ENCODE measurements at places on chromosomes 11 and 22.
A peak's percentile ranks its signal among the peaks of the same experiment; 100 is the strongest.

DNA sequence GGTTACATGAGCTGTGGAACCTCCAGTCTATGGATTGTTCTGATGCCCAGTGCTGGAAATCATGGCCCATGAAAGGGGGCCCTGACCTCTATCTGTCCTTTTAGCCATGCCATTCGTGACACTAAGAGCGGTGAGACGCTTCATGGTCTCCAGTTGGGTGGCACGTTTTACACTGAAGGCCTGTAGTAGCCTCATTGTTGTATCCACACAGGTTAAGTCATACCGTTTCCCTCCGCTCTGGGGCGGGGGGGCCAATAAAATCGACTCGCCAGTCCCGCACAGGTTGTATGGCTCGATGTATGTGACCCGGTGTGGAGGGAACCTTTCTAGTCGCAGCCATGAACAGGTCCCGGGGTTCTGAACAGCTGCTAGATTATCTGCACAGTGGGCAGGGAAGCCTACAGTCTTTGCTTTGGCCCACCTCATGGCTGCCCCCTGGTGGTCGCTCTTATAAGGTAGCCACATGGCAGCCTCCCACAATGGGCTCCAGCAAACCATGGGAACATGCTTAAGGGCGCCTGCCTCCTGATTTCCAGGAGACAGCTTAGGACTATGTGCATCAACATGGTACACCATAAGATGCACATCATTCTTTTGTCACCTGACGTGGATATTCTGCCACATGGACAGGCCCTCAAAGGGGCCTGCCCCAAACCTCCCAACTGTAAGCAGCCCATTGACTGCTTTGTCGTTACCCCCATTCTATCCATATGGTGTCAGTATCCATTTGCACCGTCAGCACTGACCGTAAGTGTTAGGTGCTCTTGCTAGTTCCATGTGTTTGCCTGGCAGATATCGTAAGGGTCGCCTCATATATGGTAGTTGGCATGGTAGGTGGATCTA is 19.7 kb upstream of the APOL3 start:
- DNase-seq = peak; percentile 75

GRCh38 chr22:23062616-23063538 is 7.4 kb upstream of the GNAZ start:
- no peak for DNase-seq

DNA sequence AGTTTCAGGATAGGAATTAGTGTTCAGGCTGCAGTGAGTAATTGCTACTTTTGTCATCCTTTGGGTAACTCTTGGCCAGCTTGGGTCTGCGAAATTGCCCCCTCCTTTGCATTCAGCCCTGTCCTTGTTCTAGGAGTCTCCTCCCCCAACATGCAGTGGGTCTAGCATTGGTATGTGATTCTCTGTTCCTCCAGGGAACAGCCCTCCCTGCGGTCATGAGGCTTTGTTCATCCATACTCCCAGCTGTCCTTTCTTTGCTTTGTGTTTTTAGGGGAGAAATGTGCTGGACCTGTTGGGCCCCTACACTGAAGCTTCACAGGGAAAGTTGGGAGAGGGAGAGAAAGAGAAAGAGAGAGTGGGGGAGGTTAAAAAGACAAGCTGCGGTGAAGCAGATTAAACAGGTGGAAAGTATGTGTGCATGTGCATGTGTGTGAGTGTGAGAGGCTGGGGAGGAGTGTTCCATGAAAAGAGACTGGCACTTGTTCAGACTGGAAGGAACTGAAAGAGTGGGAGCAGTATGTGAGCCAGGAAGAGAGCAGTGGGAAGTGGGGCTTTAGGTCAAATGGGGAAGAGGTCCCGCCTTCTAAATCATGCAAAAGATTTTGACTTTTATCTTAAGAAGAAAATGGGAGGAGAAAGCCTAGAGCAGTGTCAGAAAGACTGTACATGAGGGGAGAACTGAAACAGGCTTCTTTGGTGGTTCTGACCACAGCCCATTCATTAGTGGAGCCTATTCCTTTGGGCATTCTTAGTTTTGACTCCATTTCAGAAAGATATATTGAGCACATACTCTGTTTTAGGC is 17.9 kb upstream of the SESN3 start:
- no peak for DNase-seq

- no peak for DNase-seq
Observed at GRCh38 chr11:38014405-38014804, 1416.4 kb upstream of the RAG2 start.

DNA sequence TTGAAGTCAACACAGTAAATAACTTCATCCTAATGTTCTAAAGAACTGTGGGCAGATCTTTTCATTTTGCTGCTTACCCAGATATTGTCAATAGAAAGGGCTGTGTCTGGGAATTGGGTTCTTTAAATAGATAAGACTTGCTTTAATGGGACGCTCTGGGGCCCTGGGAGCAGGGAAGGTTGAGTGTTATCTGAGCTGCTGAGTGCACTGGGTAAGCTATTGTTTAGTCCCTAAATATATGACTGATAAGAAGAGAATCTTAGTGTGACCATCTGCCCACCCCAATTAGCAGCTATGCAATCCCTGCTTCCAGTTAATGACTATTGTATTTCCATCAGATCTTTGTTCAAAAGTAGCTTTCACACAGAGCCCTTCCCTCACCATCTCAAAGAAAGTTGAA is 44.4 kb downstream of the ARHGAP42 start:
- DNase-seq = no peak

DNA sequence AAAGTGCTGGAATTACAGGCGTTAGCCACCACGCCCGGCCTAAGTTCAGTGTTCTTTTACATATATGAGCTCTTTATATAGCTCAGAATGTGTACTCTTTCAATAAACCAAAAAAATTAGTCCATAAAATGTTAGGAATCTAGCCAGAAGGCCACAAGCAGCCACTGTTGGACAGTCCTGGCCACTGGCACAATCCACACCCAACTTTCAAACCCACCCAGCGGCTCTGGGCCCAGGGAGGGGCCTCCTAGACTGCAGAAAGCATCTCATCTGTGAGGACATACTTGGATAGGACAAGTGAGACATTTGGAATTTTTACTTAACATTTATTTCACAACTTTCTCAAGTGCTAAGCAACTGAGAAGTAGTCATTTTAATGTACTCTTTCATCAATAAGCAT is 6.4 kb downstream of the PACSIN2 start:
- no peak for DNase-seq

DNA sequence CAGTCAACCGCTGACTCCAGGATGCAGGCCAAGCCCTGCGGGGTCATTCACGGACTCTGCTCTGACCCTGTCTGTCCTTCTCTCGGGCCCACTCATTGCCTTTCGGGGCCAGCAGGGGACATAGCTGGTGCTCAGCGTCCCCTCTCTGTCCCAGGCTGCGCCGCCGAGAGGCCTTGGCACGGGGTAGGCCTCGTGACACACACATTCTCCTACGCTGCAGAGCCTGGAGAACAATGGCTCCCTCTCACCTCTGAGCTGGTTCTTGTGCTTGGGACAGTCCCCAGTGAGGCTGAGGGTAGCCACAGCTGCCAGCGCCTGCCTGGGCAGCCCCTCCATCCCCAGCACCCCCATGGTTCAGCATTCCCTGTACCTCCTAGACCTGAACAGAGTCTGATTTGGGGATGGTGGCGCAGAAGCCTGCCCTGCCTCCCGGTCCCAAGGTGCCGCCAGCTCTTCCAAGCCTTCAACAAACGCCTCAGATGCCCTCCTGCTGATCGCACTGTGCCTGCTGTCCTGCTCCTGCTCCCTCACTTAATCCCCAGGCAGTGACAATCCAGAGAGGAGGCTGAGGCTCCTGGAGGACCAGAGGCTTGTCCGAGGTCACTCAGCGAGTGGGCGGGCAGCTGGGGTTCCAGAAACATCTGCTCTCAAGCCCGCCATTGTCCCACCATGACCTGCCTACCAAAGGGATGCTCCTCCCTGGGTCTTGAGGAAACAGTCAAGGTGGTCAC is 30.4 kb downstream of the DUSP8 start:
- no peak for DNase-seq

- DNase-seq = no peak
Observed at GRCh38 chr22:26634189-26634588, 12.4 kb downstream of the CRYBA4 start.

GRCh38 chr22:35627267-35628041 is 10.3 kb upstream of the MB start:
- peak; percentile 48 for DNase-seq

- DNase-seq = no peak
Observed at GRCh38 chr11:65341856-65342255, 8.2 kb downstream of the DPF2 start.

- DNase-seq = no peak
Observed at GRCh38 chr11:20611892-20612291, 12.5 kb downstream of the SLC6A5 start.

DNA sequence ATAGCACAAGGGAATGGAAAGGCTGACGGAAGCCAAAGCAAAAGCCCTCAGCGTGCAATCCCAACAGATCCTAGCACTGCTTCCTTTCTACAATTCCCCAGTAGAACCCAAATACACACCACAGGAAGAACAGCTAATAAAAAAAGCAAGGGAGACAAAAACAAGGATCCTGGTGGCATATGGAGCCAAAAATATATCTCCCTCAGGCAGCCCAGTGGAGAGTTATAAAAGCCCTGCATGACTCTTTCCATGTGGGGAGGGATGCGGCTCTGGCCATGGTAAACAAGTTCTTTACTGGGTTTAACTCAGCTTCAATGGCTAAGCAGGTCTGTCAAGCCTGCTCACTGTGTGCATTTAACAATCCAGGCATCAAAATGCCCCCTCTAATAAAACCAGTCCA is 88.1 kb downstream of the PIWIL4 start:
- DNase-seq = no peak

DNA sequence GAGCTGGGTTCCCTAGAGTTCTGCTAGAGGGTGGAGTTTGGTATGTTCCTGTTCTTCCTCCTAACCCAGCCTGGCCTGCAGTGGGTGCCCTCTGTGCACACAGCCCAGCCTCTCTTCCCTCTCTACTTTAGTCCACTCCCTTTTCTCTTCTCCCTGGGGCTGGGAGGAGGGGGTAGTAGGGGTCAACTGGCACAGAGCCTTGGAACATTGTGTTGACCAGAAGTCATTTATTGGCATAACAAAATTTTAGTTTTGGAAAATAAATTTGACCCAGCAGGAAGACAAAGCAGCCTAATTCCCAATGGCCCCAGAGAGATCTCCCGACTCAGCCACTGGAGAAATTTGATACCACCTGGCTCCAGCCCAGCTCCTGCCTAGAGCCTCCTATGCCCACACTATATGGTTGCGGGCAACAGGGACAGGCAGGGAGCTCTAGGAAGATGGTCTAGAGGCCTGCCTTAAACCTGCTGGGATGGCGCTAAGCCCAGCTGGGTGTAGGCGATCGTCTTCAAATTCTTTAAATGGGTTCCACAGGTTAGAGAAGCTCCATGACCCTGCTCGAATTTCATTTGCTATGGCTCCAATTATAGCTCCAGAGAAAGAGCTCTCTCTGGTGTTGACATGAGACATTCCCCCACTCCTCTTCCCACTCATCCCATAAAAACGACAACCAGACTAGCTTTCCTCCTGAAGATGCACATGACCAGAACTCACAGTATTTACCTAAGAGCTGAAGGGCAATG is 9.9 kb downstream of the PCSK7 start:
- no peak for DNase-seq

DNA sequence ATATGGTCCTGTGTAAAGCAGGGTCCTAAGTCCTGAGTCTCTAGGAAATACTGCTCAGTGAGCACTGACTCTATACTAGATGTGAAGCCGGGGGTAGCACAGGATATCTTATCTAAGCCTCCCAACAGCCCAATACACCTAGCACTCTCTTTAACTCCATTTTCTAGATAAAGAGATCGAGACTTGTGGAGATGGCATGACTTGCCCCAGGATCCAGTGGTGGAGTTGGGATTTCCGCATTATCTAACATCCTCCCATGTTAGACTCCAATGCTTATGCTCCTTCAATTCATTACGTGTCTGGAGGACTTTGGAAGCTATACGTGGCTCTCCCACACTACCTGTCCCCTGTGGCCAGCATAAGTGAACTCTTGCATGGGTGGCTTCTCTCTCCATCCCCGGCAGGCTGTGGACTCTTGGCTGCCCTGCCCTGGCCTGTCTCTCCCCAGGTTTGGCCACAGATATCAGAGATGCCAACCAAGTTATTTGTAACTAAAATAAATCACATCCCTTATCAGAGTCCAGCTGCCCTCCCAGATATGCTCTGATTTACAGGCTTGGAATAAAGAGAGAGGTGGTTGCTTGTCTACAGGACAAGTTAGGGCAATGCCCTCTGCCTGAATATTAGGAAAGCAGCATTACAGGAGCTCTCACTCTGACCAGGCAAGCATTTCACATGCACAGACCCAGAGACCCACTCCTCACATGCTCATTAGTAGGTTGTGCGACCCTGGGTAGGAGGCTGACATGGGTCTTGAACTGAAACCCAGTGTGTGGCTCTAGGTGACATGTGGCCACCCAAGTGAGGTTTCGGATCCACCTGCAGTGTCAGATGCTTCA is 4.5 kb downstream of the CD44 start:
- DNase-seq = no peak

- DNase-seq = no peak
Observed at GRCh38 chr11:70477609-70478008, 79.3 kb downstream of the CTTN start.

GRCh38 chr11:108669711-108670110 is 4.8 kb downstream of the DDX10 start:
- no peak for DNase-seq

DNA sequence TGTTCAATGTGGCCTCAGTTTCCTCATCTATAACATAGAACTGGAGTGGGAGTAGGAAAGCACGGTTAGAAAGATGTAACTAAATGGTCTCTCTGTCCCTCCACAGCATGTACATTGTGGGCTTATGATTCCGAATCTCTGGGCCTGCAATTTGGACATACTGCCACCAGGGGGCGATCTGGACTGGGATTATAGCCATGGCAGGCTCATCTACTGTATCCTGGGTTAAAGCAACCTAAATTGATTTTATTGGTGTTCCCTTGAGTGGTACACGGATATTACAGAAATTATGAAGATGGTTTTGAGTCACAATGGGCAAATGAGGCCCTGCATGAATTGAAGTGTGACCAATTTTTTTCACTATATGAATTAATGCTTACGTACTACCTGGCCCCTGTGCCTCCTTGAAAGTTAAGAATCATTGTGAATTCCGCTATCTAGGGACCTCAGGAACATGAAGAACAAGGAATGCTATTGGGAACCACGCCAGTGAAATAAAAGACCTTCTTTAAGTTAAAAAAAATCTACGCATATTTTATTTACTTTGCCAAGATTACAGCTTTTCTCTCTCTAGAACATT is 32.9 kb downstream of the TST start:
- no peak for DNase-seq

- DNase-seq = no peak
Observed at GRCh38 chr22:37140686-37141323, 8.9 kb downstream of the IL2RB start.

Measured in stimulated activated CD8-positive, alpha-beta memory T cell treated with anti-CD3 and anti-CD28 coated beads, Interleukin-7, amount 100 ng/mL, for 4 hours (primary cell).